ENCODE measurements at places on chromosomes 12 and 14.
A peak's percentile ranks its signal among the peaks of the same experiment; 100 is the strongest.

DNA sequence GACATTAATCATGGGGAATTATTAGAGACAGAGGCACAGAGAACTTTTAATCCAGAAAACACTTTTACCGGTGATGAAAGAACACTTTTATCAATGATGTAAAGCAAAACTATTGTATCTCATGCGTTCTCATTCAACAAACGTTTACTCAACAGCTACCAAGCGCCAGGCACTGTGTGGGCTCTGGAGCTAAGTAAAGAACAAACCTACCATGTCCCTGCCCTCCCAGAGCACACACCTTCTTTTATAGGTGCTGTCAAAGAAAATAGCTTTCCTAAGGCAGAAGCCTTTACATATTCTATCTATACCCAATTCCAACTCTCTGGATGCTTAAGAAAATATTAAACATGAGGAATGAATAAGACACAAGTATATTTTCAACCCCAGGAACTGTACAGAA lies 91.1 kb downstream of the FOXN3 start:
- H3K27me3 ChIP-seq = no peaks in the 10 kb centered on the region
- no peak overlapping the region for H3K27ac ChIP-seq
- H3K36me3 ChIP-seq = no peaks in the 10 kb centered on the region
- H3K4me3 ChIP-seq = no peak overlapping the region
- H3K4me1 ChIP-seq = peaks cover 13% of the 10 kb centered on the region

- DNase-seq = no peak
- H3K4me3 ChIP-seq = no peak overlapping the region
- no peak overlapping the region for H3K27ac ChIP-seq
- H3K4me1 ChIP-seq = no peaks in the 10 kb centered on the region
- H3K27me3 ChIP-seq = no peaks in the 10 kb centered on the region
Measured at GRCh38 chr12:31219521-31219920, 106.4 kb downstream of the SINHCAF start.

DNA sequence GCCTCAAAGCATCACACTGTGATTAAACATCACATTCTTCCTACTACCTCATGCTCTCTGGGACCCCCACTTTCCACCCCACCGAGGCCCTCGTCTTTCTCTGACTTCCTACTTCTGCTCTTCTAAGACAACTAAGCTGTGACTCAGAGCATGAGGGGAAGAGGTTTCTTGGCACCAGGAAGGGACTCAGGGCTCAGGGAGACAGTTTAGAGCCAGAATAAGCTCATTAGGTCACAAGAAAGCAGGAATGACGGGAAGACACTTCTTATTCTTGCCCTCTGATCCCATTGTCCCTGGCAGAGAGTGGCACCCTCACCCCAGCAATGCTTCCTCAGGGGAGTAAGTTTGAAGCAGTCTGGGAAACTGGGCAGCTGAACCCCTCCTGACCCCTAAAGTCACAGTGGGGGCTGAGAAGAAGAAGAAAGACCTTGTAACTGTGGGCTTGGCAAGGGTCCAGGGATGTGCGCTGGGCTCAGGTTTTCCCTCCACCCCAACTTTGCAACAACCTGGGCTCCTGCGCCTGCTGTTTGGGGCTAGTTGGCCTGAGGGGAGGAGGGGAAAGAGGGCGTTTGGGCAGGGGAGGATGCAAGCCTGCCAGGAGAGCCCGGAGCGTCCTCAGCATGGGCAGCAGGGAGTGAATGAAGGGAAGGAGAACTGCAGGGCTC lies 64.6 kb upstream of the ACTN1 start:
- H3K27ac ChIP-seq = peak overlapping the region; percentile 34
- no peaks in the 10 kb centered on the region for H3K27me3 ChIP-seq
- H3K4me3 ChIP-seq = no peak overlapping the region
- peak; percentile 38 for DNase-seq

DNA sequence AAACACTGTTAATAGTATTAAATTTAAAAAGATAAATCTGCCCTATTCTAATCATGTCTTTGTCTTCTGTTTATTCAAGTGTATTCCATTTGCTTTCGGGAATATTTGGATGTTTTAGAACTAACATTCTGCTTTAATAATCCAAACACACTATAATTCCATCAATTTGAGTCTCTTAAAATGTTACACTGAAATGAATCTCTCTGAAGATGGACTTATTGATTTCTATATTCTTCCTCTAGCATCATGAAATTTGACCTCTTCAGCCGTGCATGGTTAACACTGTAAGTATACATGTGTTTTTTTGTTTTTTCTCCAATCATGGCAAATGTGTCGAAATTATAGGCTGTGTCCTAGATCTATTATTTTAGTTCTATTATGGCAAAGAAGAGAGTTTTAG lies 339.2 kb downstream of the ACSS3 start:
- no peaks in the 10 kb centered on the region for H3K27me3 ChIP-seq
- H3K36me3 ChIP-seq = no peaks in the 10 kb centered on the region
- no peak overlapping the region for H3K4me3 ChIP-seq
- DNase-seq = no peak
- no peaks in the 10 kb centered on the region for H3K4me1 ChIP-seq

- H3K27ac ChIP-seq = no peak overlapping the region
- no peak overlapping the region for H3K4me3 ChIP-seq
Measured at GRCh38 chr12:48777501-48778400, 11.1 kb downstream of the ADCY6 start.

Measured in testis (tissue), 5 donors.